DMS53 (cell line): ENCODE measurements at places on chromosomes 5 and 9.

- DNase-seq: no peak
Measured at GRCh38 chr9:89187541-89187940, 8.9 kb upstream of the SHC3 start.

DNA sequence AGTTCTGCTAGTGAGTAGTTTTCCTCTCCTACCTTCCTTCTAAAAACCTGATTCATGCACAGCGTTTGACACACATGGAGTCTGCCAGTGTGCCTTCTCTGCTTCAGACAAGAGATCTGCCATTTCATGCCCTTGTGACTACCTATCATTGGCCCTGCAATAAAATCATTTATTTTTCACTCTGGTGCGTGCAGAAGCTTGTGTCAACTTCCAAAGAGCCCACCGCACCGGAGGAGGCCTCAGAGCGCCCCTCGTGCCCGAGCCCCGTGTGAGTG, 13.7 kb downstream of the HNRNPH1 start:
- peak; percentile 41 for DNase-seq

DNA sequence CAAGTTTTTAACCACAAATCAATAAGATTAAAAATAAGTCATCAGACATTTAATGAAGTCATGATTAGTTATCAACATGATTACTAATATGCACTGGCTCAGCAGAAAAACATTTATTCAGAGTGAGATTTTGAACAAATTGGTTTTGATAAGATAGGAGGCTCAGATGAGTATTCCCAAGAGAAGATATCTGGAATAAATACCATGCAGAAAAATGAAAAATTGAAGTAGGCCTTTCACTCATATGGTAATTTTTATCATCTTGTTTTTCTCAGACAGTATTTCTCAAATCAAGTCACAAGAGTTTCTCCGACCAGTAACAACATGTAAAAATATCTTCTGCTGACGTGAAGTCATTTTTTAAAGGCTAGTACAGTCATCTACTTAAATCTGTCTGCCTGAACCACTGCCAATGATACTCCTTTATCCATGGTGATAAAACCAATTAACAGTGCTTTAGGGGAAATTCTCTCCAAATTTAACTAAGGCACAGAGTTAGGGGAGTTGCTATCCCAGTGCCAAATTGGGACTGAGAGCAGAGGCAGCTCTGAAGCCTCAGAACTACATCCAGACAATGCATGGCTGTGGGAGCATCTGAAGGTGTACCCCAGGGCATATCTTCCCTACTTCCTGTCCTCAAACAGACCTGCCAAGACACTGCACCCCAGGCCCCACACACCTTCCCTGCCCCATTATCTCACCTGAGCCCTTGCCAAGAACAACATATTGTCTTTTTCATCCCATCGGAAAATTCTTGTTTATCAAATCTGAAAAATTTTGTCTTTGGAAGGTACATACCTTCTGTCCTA, 105.5 kb upstream of the TSLP start:
- no peak for DNase-seq

GRCh38 chr9:74666625-74667316, 169.6 kb downstream of the RORB start:
- no peak for DNase-seq

- no peak for DNase-seq
Measured at GRCh38 chr5:148875205-148875875, 48.9 kb downstream of the ADRB2 start.

GRCh38 chr5:81428861-81429260, 34.9 kb upstream of the ACOT12 start:
- no peak for DNase-seq

- no peak for DNase-seq
Measured at GRCh38 chr9:75921391-75922127, 31.1 kb downstream of the PCSK5 start.

DNA sequence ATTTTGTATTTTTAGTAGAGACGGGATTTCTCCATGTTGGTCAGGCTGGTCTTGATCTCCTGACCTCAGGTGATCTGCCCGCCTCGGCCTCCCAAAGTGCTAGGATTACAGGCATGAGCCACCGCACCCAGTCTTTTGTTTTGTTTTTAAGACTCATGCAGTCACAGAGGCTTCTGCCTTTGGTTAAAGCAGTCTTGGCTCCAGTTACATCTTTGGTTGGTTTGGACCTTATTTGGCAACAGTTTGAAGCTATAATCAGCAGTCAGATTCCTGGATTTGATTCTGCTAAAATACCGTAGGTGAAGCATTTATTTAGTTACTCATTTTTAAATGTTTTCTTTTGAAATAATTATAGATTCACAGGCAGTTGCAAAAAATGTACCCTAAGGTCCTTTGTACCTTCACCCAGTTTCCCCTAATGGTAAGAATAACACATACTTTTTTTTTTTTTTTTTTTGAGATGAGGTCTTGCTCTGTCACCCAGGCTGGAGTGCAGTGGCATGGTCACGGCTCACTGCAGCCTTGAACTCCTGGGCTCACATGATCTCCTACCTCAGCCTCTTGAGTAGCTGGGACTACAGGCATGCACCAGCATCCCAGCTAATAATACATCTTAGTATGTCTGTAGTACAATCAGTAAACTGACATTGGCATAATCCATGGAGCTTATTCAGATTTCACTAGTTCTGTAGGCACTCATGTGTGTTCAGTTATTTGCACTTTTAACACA, 15.7 kb downstream of the USP20 start:
- no peak for DNase-seq

DNA sequence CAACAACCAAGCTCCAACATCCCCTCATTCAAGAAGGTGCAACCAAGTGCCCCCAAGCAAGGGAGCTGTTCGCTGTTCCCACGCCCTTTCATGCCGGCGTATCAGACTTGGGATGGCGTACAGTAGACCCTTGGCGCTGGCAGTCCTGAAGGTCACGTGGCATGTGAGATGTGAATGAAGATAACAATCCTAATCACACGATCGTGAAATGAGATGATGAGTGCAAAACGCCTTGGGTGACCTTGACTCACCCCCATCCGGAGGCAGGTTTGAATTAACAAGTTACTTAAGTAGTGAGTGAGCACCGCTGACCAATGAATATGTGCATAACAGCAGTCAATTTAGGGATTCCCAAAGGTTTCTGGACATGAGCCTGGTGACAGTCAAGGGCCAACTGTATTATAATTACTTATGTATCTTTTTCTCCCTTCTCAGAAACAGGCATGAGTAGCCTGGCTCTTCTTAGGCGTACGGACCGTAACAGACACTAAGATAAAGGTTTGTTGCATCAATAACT, 150.2 kb downstream of the TTLL11 start:
- no peak for DNase-seq

- no peak for DNase-seq
Measured at GRCh38 chr5:16937503-16938161, 1.5 kb upstream of the MYO10 start.

DNA sequence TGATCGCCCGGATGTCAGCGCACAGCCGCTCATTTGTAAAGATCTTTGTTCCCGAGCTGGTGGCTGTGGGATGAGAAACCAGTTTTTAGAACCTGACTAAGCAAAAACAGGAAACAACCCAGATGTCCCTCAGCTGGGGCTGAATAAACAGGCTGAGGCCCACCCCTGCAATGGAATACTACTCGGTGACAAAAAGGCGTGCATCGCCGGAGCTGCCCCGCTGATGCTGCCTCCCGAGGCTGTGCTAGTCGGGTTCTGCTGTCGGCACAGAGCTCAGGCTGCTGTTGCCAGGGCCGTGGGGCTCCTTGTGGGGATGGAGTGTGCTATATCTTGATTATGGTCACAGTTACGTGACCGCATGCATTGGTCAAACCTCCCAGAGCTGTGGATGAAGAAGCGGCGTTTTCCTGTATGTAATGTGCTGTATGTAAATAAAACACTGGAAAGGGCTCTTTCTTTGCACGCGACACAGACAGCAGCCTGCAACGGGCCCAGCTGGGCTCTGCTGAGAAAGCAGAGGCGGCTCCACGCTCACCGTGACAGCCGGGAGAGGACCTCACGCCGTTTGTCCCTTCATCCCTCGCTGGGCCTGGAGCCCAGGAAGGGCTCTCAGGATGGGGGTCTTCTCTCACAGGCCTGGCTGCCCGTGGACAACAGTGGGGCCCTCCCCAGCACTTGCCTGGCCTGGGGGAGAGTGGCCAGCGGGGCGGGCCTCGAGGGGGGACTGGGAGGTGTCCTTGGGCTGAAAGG, 51.5 kb upstream of the RNU6ATAC start:
- peak; percentile 67 for DNase-seq

- DNase-seq: no peak
Measured at GRCh38 chr9:132919614-132920268, 24.7 kb downstream of the TSC1 start.

DNA sequence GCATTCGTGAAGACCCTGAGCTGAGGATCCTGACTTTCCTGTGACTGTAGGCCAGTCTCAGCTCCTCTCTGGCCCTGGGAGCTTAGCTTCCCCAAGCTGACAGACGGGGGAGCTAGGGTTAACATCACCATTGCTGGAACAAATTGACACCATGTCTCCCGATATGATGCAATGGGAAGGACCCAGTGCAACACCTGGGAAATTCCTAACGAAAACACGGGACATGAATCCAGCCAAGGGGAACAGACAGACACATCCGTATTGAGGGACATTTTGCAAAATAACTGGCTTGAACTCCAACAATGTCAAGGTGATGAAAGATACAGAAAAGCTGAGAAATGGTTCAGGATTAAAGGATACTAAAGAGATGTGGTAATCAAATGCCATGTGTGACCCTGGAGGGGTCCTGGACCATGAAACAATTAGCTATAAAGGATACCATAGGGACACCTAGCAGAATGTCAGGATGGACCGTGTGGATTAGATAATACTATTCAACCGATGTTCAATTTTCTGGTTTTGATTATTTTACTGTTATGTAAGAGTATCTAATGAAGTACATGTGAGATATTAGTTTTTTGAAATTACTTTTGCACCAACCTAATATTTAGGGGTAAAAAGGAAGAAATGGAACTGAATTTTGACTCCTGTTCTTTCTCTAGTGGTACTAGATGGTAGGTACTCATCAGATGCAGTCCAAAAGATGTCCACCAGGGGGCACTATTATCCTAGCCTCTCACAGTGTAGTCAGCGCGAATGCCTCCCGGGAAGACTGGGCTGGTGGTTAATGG, 52.7 kb downstream of the NDST1 start:
- DNase-seq: peak; percentile 90

GRCh38 chr5:160434022-160434531, 12.4 kb downstream of the PTTG1 start:
- peak; percentile 53 for DNase-seq

DNA sequence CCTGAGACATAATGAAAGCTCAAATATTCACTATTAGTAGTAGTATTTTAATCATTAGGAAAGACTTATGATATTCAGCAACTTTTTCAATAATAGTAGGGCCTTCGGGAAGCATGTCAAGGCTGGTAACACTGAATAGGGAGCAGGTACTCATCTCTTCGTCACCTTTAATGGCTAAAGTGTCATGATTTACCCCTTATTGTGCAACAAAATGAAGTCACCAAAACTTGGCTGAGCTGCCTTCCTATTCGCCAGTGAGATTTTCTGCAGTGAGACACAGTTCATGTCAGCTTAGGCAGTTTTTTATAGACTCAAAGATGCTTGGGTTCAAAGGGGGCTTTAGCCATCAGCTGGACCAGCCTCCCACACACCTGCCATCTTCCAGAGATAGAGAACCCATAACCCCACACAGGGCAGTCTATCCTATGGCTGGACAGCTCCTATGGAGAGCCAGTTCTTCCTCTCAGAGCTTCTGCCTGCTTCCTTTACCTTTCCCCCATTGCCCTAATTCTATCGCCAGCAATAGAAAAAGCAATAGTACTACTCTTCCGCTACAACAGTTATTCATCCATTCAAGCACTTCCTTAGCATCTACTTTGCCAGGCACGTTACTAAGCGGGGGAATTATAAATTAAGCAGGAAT, 2.3 kb upstream of the CPLX2 start:
- DNase-seq: no peak

DNA sequence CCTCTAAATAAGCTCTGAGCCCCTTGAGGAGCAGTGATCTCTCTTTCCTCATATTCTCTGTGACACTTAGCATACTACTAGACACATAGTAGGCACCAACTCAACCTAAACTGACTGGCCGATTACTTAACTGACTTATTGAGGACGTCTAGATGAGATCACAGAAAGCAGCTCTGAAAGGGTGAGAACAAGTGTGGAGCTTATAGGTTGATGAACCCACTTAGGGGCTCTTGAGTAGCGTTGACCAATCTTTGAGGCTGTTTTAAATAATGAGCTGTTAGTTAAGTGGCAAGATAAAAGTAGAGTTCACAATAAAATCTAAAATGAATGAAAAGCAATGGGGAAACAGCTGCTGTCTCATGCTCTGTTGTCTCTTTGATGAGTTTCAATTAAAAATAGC, 124.7 kb upstream of the TNPO1 start:
- no peak for DNase-seq

- DNase-seq: no peak
Measured at GRCh38 chr9:77769246-77769645, 121.1 kb upstream of the GNA14 start.

GRCh38 chr5:14059810-14060209, 83.3 kb upstream of the TRIO start:
- no peak for DNase-seq

DNA sequence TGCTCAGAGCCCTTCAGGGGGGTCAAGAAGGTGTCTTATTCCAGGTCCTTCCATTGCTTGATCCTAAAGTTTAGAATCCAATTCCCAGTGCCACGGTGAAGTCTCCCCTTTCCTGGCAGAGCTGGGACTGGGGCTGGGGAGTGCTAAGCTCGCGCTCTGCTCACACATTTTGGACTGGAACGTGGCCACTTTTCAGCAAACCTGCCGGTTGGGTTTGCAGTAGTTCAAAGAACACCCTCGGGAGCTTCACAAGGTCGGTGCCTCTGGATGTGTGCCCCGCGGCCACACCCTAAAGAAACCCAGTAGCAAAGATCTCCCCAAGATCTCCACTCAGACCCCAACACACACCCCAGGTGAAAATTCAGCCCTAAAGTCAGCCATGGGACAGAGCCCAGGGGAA, at the start of gene C9orf152:
C9orf152 (minus strand) TSS at position 129 of the 400 bp plus-strand sequence. CDS start 580 bp downstream, outside the sequence.
- peak; percentile 53 for DNase-seq

GRCh38 chr5:151504006-151504405, 56.6 kb downstream of the SLC36A1 start:
- DNase-seq: no peak
